Activated CD4-positive, alpha-beta T cell treated with anti-CD3 and anti-CD28 coated beads, Interleukin-2, amount 10 ng/mL, durations not matched to agents 24 days and 14 days (primary cell): ENCODE measurements at places on chromosomes 4 and X. TPM values are rescaled to one million over a fixed set of nuclear protein-coding genes. Genes with fewer than 3 reads are reported as not detected.

Gene CWH43
- total RNA-seq, result not detected in 2 replicates

Gene SMAD1
- 3.9 and 4.3 TPM in 2 replicates for total RNA-seq

Gene F8A1
- 23.2 and 25.0 TPM in 2 replicates for total RNA-seq

Gene XAGE1A
- total RNA-seq, result not detected in 2 replicates
